ENCODE measurements at places on chromosomes 11 and 22. TPM values are rescaled to one million over a fixed set of nuclear protein-coding genes. Genes with fewer than 3 reads are reported as not detected.

The ST14 gene
- total RNA-seq, result 8.7 TPM

The TCIRG1 gene
- 294 TPM for total RNA-seq

The PATE3 gene
- not detected for total RNA-seq

The C11orf86 gene
- total RNA-seq, result not detected

The PHOX2A gene
- total RNA-seq, result not detected

The PNPLA5 gene
- total RNA-seq, result not detected

The GDPD5 gene
- total RNA-seq, result 674 TPM

The TRIM48 gene
- total RNA-seq, result not detected

The ACR gene
- 2.8 TPM for total RNA-seq

The OR56B4 gene
- total RNA-seq, result not detected

The LRP4 gene
- total RNA-seq, result 21.8 TPM

The SMC1B gene
- total RNA-seq, result not detected

The CYTH4 gene
- 0.33 TPM for total RNA-seq

The SEZ6L gene
- 1.2 TPM for total RNA-seq

The SERPING1 gene
- 347 TPM for total RNA-seq

The CRYAB gene
- not detected for total RNA-seq

The CALCB gene
- 0.28 TPM for total RNA-seq

The TNNI2 gene
- not detected for total RNA-seq

The PVALB gene
- total RNA-seq, result not detected

The MYO18B gene
- not detected for total RNA-seq

The IGLL1 gene
- not detected for total RNA-seq

The GAB2 gene
- 81.0 TPM for total RNA-seq

The SLC22A9 gene
- not detected for total RNA-seq

The MRGPRX4 gene
- total RNA-seq, result not detected

The POU2AF3 gene
- 0.28 TPM for total RNA-seq

The TMA7B gene
- total RNA-seq, result 1.0 TPM

The TAF6L gene
- 31.0 TPM for total RNA-seq

The RIN1 gene
- 4.8 TPM for total RNA-seq

The WBP2NL gene
- total RNA-seq, result not detected

The LIF gene
- 0.23 TPM for total RNA-seq

The KDM4E gene
- not detected for total RNA-seq

The UBQLNL gene
- total RNA-seq, result 4.4 TPM

The PNPLA2 gene
- 40.5 TPM for total RNA-seq

The FIBIN gene
- total RNA-seq, result not detected

The ELMOD1 gene
- total RNA-seq, result 0.51 TPM

The C22orf42 gene
- not detected for total RNA-seq

The MDK gene
- total RNA-seq, result 553 TPM

The KLHL35 gene
- total RNA-seq, result 2.8 TPM

The KRTAP5-2 gene
- total RNA-seq, result not detected

The NEFH gene
- 18.2 TPM for total RNA-seq

The ZC3H12C gene
- total RNA-seq, result 6.4 TPM

The OVCH2 gene
- total RNA-seq, result 0.85 TPM

The SERGEF gene
- 19.1 TPM for total RNA-seq

The TYMP gene
- 6.3 TPM for total RNA-seq

The IL17REL gene
- 0.15 TPM for total RNA-seq

The OR4C6 gene
- not detected for total RNA-seq

The CALCA gene
- total RNA-seq, result not detected

The ZP1 gene
- not detected for total RNA-seq

The IGSF9B gene
- total RNA-seq, result 6.6 TPM

The MUC5AC gene
- total RNA-seq, result not detected

The GGTLC2 gene
- total RNA-seq, result not detected

The MSANTD4 gene
- 14.5 TPM for total RNA-seq

The SLC5A1 gene
- 0.26 TPM for total RNA-seq

The CBLIF gene
- total RNA-seq, result not detected

The ANKK1 gene
- total RNA-seq, result 0.18 TPM

Data from endothelial cell (in vitro differentiated cells).